ENCODE measurements at places on chromosomes 7 and 10.

GRCh38 chr10:22986771-22987542, 59.1 kb downstream of the ARMC3 start:
- DNase-seq, result no peak

DNA sequence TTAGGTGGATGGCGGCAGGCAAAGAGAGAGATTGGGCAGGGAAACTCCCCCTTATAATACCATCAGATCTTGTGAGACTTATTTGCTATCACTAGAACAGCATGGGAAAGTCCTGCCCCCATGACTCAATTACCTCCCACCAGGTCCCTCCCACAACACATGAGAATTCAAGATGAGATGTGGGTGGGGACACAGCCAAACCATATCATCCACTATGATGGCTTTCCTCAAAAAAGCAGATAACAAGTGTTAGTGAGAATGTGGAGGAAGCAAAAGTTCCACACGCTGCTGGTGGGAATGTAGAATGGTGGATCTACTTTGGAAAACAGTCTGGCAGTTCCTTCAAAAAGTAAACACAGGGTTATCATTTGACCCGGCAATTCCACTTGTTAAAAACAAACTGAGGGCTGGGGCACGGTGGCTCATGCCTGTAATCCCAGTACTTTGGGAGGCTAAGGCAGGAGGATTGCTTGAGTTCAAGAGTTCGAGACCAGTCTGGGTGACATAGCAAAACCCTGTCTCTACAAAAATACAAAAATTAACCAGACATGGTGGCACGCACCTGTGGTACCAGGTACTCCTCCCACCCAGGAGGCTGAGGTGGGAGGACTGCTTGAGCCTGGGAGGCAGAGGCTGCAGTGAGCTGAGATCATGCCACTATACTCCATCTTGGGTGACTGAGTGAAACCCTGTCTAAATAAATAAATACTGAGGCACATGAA, 161.4 kb upstream of the EEPD1 start:
- DNase-seq, result no peak

DNA sequence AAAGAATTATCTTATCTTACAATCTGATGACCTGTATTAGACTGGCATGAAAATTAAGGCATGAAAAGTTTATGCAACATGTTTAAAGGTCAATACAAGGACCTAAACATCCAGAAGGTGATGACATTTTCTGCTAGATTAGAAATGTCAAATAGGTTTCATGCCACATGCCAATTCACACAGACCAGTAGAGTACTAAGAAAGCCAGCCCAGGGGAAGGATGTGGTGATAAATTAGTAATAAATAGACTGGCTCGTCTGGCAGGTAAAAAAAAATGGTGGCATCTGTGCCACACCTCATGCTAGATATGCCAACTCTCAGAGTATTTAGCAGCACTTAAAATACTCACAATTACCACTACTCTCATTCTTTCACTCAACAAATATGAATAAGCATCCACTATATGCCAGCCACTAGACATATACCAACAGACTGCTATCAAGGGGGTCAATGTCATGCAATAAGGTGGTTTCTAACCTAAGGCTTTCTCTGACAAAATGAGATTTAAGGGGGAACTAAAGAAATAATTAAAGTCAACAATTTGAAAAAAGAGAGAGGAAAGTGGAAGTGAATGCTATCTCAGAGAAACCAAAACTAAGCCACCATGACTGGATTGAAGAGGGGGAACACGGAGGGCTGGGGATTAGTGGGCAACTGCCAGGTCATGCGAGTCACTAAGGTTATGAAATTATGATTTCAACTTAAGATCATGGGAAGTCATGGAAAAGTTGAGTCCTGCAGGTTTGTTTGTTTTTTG, 83.5 kb downstream of the SGMS1 start:
- no peak for DNase-seq

GRCh38 chr7:130887182-130887956, 153.4 kb upstream of the KLF14 start:
- no peak for DNase-seq

DNA sequence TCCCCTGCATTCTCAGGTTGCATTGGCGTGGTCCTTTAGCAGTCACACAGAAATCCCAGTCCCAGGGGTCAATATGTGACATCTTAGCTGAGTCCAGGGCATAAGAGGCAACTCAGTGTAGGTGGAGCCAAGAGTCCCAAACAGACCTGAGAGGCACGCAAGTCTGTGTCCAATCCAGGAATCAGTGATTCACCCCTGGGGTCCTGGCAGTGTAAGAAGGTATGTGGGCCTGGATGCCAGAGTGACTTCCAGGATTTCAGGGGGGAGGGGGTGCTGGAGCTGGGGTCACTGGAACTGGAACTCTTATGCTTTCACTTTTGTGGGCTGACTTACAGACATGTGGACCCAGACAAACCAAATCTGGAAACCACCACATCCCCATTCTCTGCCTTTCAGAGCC, 26.8 kb downstream of the FRMPD2 start:
- DNase-seq, result no peak

GRCh38 chr7:41943094-41943577, 240.2 kb upstream of the INHBA start:
- DNase-seq, result peak; percentile 76

GRCh38 chr10:123537188-123537961, 128.8 kb upstream of the GPR26 start:
- no peak for DNase-seq

- DNase-seq, result no peak
Measured at GRCh38 chr7:27546610-27547009, 116.1 kb downstream of the HIBADH start.
